ENCODE measurements at places on chromosomes 3 and 15.

- DNase-seq = no peak
Observed at GRCh38 chr15:28994831-28995596, 109.2 kb downstream of the APBA2 start.

GRCh38 chr15:96916750-96917149 lies 586.2 kb downstream of the NR2F2 start:
- DNase-seq = no peak

- peak; percentile 68 for DNase-seq
Observed at GRCh38 chr15:85380812-85381642, 624 bp downstream of the AKAP13 start.

- DNase-seq = no peak
Observed at GRCh38 chr3:52544937-52545336, 8.5 kb downstream of the UQCC5 start.

DNA sequence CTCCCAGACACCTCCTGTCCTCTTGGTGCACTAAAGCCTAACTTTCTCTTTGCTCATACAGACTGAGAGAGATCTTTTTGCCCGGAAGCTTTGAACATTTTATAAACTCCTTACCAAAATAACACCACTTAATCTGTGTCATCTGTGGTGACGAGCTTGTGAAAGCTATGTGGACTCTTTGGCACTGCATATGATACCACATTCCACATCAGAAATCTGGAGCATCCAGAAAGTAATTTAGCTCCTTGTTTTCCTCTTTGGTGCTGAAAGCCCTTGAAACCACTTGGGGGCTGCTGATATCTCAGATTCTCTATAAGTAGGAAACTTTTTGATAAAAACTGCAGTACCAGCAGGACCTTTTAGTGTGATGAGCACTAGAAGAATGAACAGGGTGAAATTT lies 128.3 kb downstream of the ALCAM start:
- DNase-seq = no peak

DNA sequence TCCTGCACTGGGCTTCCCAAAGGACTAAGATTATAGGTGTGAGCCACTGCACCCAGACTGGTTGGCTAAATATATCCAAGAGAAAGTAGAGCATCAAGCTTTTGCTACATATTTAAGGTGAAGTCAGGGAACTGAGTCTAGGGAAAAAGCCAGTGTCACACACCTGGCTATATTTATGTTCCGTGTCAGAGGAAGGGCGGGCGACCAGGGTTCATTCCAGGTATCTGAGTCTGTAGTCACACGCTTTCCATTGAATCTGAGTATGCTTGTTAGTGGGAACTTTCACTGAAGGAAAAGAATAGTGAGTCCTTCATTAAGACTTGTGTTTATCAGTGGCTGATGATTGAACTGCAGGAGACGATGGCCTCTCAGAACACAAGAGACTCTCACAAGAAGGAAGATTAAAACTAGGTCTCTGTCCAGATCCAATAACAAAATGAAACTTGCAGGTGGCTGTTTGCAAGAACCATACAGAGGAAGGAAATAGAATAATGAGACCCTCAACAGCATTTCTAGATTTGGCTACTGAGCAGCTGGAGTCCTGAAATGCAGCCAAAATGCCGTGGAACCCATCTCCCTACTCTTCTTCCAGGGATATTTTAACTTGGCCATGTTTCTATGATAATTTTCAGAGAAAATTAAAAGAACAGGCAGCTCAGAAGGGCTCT lies 276.3 kb downstream of the THSD4 start:
- no peak for DNase-seq
